MM.1S (cell line): ENCODE measurements at places on chromosomes 6 and 20.

DNA sequence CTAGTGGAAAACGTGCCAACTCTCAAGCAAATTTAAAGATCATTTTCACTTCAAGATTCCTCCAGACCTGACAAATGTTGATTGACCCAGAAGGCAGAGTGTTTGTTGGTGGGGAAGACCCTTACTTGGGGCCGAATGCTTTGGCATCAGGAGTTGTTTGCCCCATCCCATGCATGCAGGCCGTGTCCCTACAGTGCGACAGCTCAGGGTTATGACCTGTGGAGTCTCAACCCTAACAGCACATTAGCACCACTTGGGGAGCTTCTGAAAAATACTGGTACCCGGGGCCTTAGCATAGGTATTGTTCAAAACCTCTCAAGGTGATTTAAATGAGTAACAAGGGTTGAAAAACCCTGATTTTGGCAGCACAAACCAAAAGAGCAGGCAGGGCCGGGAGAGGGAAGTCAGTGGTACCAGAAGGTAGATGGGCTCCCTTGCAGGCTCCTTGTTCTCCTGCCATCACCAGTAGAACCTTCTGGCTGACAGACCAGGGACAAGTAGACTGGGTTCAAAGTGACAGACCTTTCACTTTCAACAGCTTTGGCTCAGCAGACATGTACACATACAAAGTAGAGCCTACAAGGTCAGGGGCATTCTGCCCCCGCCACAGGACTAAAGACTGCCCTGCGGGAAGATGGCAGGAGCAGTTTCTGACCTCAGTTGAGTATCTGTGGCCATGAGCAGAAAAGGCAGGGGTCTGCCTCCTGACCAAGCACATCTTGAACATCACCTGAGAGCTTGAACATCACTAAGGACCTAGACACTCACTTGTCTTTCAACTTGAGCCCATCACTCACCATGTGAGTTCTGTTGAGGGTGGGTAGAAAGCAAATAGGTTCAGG, 39.6 kb downstream of the PLCG1 start:
- no peaks in the 10 kb centered on the region for H3K27me3 ChIP-seq
- peaks cover 8% of the 10 kb centered on the region; the same call in 1 of the 2 replicates for H3K36me3 ChIP-seq
- DNase-seq, result no peak
- no peak overlapping the region for H3K4me3 ChIP-seq
- no peaks in the 10 kb centered on the region for H3K4me1 ChIP-seq

- peak overlapping the region; percentile 34; the same call in 1 of the 2 replicates for H3K27ac ChIP-seq
- H3K4me3 ChIP-seq, result no peak overlapping the region
- H3K36me3 ChIP-seq, result no peaks in the 10 kb centered on the region
- H3K27me3 ChIP-seq, result no peaks in the 10 kb centered on the region
- H3K4me1 ChIP-seq, result peaks cover 18% of the 10 kb centered on the region
These were observed 51.6 kb upstream of the RIN2 start for GRCh38 chr20:19706463-19706862.

- H3K27me3 ChIP-seq, result no peaks in the 10 kb centered on the region
- no peak overlapping the region for H3K4me3 ChIP-seq
- H3K36me3 ChIP-seq, result peaks cover 8% of the 10 kb centered on the region
- H3K27ac ChIP-seq, result no peak overlapping the region
- DNase-seq, result no peak
These were observed 23.8 kb downstream of the PYGB start for GRCh38 chr20:25271486-25272222.

DNA sequence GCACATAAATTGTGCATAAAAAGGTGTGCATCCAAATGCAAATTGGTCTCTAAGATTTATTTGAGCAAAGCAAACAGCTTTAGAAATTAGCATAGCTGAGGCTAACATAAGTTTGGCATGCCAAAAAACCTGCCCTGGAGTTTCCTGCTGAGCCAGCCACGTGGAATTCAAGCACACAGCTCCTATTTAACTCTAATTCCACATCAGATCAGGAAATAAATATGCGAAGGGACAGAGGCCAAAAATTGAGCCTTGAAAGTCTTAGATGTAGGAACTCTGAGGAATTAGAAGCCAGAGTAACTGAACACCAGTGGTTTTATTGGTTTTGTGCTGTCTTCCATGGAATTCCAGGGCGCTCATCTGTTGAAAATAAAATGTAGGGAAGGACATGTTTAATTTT, 19.6 kb downstream of the SOBP start:
- no peak for DNase-seq
- H3K4me3 ChIP-seq, result no peak overlapping the region
- no peak overlapping the region for H3K27ac ChIP-seq

DNA sequence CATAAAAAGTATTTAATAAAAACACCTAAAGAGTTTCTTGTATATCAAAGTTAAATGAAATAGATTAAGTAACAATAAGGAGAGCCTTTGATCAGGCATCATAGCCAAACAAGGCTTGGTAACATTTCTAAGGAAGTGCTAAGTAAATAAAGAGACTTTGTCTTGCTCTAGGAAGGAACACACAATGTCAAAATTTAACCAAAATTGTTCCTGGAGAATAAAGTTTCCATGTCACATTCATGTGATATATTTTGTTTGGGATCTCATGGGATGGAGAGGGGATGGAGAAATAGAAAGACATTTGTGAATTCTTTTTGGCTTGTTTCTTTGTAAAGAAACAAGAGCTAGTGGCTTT, 201.9 kb upstream of the DTNBP1 start:
- no peak overlapping the region for H3K27ac ChIP-seq
- no peaks in the 10 kb centered on the region for H3K27me3 ChIP-seq
- no peaks in the 10 kb centered on the region for H3K4me1 ChIP-seq
- DNase-seq, result no peak
- H3K4me3 ChIP-seq, result no peak overlapping the region

GRCh38 chr20:36082315-36082915, 72.1 kb upstream of the EPB41L1 start:
- no peak for DNase-seq
- no peak overlapping the region for H3K4me3 ChIP-seq
- H3K27me3 ChIP-seq, result no peaks in the 10 kb centered on the region
- no peaks in the 10 kb centered on the region for H3K36me3 ChIP-seq
- H3K27ac ChIP-seq, result no peak overlapping the region

DNA sequence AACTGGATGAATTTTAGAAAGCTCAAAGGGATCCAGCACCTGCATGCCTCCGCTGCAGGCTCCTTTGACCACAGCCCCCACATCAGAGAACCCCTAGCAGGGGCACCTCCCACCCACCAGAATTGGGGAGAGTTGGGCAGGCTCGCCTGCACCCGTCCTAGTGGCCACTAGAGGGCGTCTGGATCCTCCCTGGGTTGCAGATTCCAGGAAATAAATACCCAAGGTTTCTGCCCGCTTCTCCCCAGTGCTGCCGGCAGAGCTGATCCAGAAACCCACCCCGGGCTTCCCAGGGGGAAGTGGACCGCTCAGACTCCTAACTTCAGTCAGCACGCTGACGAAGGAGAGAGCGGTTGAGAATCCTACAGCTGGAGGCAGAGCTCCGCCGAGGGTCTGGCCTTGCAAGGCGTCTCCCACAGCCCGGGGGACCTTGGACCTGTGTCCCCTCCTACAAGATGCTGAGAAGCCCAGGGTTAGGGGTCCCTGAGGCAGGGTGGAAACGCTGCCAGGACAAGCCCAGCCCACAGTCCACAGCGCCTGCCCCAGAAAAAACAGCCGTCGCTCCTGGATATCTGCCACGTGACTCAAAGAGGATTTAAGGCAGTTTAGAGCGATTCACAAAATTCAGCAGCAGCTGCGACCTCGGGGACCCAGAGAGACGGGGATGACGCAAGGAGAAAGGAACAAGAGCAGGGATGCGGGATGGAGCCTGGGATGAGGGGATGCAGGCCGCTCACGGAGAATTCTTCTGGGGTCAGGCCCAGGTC, 32.6 kb upstream of the PHACTR3 start:
- DNase-seq, result peak; percentile 30
- no peak overlapping the region for H3K27ac ChIP-seq
- peaks cover 67% of the 10 kb centered on the region for H3K27me3 ChIP-seq

GRCh38 chr20:3796477-3797225, 541 bp downstream of the CDC25B start:
- peaks cover 32% of the 10 kb centered on the region for H3K4me1 ChIP-seq
- H3K4me3 ChIP-seq, result peak overlapping the region; percentile 90
- peak overlapping the region; percentile 94; the same call in 1 of the 2 replicates for H3K27ac ChIP-seq
- no peaks in the 10 kb centered on the region for H3K27me3 ChIP-seq
- H3K36me3 ChIP-seq, result no peaks in the 10 kb centered on the region; the same call in 1 of the 2 replicates

DNA sequence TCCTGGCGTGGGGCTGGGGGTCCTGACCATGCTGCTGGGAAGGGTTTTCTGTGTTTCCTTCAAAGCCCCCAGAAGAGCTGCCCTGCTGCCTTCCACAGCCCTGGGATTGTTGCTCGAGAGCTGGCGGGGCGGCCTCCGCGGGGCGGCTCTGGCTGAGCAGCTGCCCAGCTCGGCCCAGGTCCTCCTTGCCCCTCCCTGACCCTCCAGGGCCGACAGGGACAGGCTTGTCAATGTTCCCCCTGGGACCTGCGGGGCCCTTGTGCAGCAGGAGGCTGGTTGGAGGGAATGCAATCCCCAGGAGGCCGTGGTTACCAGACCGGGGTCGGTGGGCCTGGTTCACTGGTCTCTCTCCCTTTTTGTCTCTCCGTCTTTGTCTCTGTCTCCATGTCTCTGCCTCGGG, 19.9 kb downstream of the GATA5 start:
- no peaks in the 10 kb centered on the region for H3K36me3 ChIP-seq
- no peak overlapping the region for H3K4me3 ChIP-seq
- H3K27me3 ChIP-seq, result peaks cover 97% of the 10 kb centered on the region
- H3K27ac ChIP-seq, result no peak overlapping the region
- DNase-seq, result no peak

- H3K4me3 ChIP-seq, result no peak overlapping the region
- no peak overlapping the region for H3K27ac ChIP-seq
- no peaks in the 10 kb centered on the region for H3K36me3 ChIP-seq
- DNase-seq, result no peak
- H3K4me1 ChIP-seq, result no peaks in the 10 kb centered on the region
These were observed 44.2 kb upstream of the CITED2 start for GRCh38 chr6:139418481-139419132.

DNA sequence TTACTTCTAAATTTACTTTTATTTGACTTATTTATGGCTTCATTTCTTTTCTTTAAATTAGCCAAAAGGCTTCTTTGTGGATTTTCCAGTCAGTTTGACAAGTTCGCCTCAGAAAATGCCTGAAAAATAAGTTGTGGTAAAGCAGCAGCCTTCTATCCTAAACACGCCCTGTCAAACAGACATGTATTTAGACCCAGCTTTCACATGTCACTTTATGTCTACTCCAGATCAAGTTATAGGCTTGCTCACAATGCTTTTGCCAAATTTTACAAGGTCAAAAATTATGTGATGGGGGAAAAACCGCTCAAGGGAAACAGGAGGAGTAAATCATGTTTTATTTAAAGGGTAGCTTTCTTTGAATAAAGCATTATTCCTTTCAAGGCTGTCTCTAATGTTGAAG, 615.0 kb downstream of the HDGFL1 start:
- H3K27me3 ChIP-seq, result no peaks in the 10 kb centered on the region
- H3K27ac ChIP-seq, result no peak overlapping the region

DNA sequence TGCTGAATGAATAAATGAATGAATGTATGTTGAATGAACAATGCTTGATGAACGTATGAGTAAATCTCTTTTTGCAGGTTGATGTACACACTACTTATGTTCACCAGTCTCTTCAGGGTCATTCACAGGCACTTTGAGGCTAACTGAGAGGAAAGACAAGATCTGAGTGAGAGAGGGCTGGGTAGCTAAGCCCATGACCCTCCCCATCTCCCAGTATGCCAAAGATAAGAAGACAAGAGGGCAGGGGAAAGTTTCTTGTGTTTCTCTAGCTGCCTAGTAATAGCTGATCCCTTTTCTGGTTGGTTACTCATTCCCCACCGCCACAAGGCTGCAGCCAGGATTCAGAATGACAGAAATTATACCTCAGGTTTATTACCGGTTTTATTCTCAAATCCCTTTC, 90.7 kb downstream of the CEP57L1 start:
- H3K36me3 ChIP-seq, result no peaks in the 10 kb centered on the region
- H3K27me3 ChIP-seq, result no peaks in the 10 kb centered on the region

- H3K4me1 ChIP-seq, result peaks cover 33% of the 10 kb centered on the region
- H3K4me3 ChIP-seq, result no peak overlapping the region
- no peak for DNase-seq
- H3K27ac ChIP-seq, result no peak overlapping the region
- no peaks in the 10 kb centered on the region for H3K27me3 ChIP-seq
- H3K36me3 ChIP-seq, result no peaks in the 10 kb centered on the region
These were observed 10.7 kb upstream of the LAMP5 start for GRCh38 chr20:9503526-9504245.

GRCh38 chr20:15619341-15619740, 953.9 kb downstream of the KIF16B start:
- no peak for DNase-seq
- no peaks in the 10 kb centered on the region for H3K4me1 ChIP-seq
- H3K4me3 ChIP-seq, result no peak overlapping the region
- no peak overlapping the region for H3K27ac ChIP-seq
- no peaks in the 10 kb centered on the region for H3K36me3 ChIP-seq
- H3K27me3 ChIP-seq, result no peaks in the 10 kb centered on the region

GRCh38 chr6:153087436-153087835, 43.6 kb downstream of the RGS17 start:
- H3K4me3 ChIP-seq, result no peak overlapping the region
- no peaks in the 10 kb centered on the region for H3K27me3 ChIP-seq
- no peak overlapping the region for H3K27ac ChIP-seq
- H3K4me1 ChIP-seq, result no peaks in the 10 kb centered on the region
- H3K36me3 ChIP-seq, result no peaks in the 10 kb centered on the region
- DNase-seq, result no peak

DNA sequence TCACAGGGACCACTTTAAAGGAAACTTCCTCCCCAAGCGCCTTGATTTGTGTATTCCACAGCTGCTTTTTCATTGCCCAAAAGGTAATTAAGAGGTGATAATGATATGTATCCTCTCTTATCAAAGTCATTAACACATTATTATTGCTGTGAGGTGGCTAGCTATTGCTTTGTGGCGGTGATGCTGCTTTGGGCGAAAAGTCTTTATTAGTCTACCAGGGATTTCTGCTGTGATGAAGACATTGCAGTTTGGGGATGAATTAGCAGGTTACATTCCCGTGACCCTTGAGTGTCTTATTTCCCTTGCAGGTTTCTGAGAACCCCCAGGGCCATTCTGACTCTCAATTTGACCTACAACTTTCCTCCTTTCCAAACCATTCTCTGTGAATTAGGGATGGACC, 143.4 kb upstream of the SOX4 start:
- no peak overlapping the region for H3K27ac ChIP-seq
- no peaks in the 10 kb centered on the region for H3K36me3 ChIP-seq
- DNase-seq, result no peak
